ENCODE measurements at places on chromosomes 16 and 17.

DNA sequence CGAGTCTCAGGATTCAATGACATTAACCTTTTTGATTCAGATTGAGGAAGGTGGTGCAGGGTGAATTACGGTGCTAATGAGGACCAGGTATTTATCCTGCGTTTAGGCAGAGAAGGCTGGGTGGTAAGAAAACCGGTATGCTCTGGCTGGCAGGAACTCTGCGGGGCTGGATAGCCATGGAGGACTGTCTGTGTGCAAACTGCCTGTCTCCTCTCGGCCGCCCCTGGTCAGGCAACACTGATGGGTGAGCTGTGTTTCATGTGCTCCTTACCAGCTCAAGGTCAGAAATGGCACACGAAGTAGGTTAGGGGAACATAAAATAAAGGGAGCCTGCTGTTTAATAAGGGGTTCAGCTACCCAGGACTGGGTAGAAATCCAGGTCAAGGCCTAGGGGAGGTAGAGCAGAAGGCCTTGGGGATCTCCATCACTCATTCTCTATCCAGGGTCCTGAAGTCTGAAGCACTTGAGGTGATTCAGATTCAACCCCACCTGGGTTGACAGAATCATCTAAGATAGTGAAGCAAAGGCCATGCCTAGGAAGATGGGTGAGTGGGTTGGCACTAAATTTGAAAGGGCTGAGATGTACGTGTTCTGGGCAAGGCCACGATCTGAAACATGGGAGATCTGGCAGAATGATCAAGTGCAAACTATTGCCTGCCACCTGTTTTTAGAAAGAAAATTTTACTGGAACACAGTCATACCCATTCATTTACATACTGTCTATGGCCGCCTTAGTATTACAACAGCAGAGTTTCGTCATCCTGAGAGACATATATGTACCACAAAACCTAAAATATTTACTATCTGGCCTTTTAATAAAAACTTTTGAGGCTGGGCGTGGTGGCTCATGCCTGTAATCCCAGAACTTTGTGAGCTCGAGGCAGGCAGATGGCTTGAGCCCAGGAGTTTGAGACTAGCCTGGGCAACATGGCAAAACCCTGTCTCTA, 292.5 kb downstream of the XYLT1 start:
- DNase-seq, result no peak

DNA sequence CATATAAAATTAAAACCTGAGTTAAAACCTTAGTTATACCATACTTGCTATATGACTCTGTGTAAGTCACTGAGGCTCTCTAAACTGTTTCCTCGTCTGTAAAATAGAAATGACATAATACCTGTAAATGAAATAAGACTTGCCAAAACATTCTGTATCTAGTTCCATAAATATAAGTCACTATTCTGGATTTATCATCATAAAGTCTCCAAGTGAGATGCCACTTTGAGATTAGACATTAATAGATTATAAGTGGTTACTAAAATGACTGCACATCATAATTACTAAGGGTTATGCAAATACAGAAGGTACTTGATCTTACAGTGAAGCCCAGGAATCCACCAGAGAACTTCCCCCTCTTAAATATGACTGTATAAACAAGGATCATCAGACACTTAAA, 12.0 kb upstream of the BRIP1 start:
- DNase-seq, result no peak

DNA sequence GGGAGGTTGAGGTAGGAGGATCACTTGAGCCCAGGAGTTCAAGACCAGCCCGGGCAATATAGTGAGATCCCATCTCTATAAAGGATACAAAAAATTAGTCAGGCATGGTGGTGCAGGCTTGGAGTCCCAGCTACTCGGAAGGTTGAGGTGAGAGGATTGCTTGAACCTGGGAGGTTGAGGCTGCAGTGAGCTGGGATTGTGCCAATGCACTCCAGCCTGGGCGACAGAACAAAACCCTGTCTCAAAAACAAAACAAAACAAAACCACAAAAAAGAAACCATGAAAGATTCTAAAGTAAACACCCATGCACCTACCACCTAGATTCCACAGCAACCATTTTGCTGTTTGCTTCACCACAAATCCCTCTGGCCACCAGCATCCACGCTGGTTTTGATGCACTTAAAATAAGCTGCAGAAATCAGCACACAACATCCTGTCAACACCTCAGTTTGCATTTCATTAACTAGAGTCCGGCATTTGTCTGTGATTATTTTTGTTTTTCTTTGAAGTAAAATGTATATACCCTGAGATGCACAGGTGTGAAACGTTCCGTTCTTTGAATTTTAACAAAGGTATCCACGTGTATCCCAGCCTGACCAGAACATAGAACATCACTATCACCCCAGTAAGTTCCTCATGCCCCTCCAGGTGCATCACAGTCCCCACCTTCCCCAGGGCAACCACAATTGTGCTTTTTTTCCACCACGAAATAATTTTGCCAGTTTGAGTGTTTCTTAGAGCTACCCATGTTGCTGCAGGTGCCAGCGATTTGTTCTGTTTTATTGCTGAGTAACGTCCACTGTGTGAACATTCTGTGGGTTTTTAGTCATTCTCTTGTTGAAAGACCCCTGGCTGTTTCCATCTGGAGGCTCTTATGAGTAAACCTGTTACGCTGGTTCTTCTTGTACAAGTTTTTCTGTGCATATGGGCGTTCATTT, 191.5 kb downstream of the SEC14L1 start:
- DNase-seq, result no peak

GRCh38 chr17:51855806-51856205, 302.7 kb downstream of the CA10 start:
- no peak for DNase-seq

DNA sequence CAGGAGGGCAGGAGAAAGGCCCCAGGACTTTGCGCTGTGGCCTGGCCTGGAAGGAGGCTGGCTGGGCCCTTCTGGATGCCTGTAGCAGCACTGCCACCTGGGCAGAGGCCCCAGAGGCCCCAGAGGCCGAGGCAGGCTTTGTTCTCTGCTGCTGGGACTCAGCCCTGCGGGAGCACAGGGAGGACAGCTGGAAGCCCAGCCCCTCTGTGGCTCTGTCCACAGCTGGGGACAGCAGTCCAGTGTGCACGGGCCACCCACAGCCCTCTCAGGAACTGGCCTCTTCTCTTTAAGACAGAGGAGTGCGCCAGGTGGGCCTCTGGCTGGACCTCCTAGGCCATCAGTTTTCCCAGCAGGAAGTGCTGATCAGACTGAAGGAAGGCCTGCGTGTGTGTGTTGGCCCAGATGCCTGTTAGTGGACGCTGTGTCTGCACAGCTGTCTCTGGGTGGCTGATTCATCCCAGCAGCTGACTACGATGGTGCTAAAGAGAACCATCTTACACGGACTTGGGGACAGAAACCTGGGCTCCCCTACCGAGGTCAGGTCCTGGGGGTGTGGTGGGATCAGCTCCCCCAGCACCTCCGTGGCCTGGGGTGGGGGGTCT, 26.9 kb upstream of the ZNF750 start:
- DNase-seq, result no peak

Measured in esophagus squamous epithelium (tissue), 5 donors.